ENCODE measurements at places on chromosomes 7 and 10. TPM values are rescaled to one million over a fixed set of nuclear protein-coding genes. Genes with fewer than 3 reads are reported as not detected.

Gene HYAL4
- not detected for total RNA-seq

Gene FXYD4
- not detected for total RNA-seq

GRCh38 chr7:70893422-70893821 is 238.5 kb upstream of the GALNT17 start:
- no peak for DNase-seq

GRCh38 chr10:86342111-86342863 is 24.3 kb downstream of the GRID1 start:
- no peak for DNase-seq

Gene KCNIP2
- total RNA-seq: 2.0 TPM

DNA sequence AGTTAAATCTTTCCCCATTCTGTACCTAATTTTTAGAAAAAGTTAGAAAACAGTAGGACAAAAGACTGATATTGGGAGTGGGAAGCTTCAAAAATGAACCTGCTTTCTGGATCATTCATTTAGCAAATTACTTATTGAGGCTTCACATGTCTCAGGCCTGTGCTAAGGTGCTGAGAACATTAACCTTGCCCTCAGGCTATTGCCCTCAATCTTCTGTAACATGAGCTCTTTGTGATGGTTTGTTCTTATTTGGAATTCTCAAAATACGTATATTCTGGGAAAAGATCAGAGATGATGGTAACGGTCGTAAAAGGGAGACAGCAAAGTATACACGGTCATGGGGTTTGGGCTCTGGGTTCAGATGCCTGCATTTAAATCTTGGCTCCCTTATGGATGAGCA is 39.5 kb upstream of the PRKG1 start:
- no peak for DNase-seq

- no peak for DNase-seq
Observed at GRCh38 chr7:74334030-74334429, 44.8 kb downstream of the CLIP2 start.

GRCh38 chr10:31207636-31208035 is 111.4 kb upstream of the ZEB1 start:
- DNase-seq: no peak
